ENCODE measurements at places on chromosomes 11 and 22.

DNA sequence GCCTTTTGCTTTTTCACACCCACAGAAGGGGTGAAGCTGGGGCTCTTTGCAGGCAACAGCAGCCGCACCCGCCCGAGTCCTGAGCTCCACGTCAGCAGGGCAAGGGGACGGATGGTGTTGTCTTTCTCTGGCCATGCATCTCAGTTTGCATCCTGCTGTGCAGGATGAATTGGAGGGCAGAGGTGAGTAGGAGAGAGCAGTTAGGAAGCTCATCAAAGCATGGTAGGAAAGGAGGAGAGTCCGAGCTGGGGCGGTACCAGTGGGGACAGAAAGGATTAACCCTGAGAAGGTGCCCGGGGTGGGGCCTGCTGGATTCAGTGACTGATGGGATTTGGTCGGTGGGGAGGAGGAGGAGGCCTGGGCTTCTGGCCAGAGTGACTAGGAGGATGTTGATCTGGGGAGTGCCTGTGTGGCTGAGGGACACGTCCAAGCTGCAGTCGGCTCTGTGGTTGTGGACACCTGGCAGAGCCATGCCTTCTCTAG, 14.6 kb downstream of the FAM83F start:
- DNase-seq, result no peak
- peaks cover 14% of the 10 kb centered on the region for H3K4me1 ChIP-seq
- H3K27me3 ChIP-seq, result peaks cover 15% of the 10 kb centered on the region
- H3K4me3 ChIP-seq, result no peak overlapping the region
- no peaks in the 10 kb centered on the region for H3K36me3 ChIP-seq

DNA sequence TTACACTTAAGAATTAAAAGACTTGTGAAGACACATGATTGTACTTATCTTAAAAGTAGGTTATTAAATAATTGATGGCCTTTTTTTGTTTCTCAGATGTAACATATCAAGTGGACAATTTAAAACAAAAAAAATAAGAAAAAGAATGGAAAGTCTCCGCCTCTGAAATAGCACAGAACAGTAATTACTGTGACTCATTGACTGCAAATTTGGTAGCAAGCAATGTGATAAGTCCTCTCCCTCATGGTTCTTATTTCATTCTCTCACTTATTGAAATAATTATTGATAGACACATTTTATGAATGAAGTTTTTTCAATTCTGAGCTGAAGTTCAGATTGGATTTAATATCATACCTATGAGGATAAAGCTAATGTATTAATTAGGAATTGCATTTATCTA, 717.9 kb upstream of the LUZP2 start:
- H3K4me3 ChIP-seq, result no peak overlapping the region
- no peaks in the 10 kb centered on the region for H3K4me1 ChIP-seq
- no peaks in the 10 kb centered on the region for H3K27me3 ChIP-seq
- H3K36me3 ChIP-seq, result no peaks in the 10 kb centered on the region
- DNase-seq, result no peak

DNA sequence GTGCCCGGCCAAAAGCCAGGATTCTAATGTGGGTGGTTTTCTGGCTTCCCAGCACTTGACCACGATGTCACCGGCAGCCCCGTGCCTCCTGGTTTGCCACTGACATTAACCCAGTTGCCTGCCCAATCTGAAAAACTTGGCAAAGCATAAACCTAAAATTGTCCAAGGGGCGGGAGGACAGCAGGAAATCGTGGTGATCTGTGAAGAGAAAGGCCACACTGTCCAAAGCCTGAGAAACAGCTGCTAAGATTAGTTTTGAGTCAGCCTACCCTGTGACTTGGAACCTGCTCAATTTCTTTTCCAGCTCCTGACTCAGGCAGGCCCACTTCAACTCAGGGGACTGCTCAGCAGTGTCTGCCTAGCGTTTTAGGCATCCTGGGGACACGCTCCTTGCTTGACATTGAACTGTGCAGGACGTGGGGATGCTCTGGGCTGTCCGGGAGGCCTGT, 8.2 kb upstream of the F2 start:
- no peaks in the 10 kb centered on the region for H3K27me3 ChIP-seq
- peaks cover 5% of the 10 kb centered on the region for H3K36me3 ChIP-seq
- no peak overlapping the region for H3K4me3 ChIP-seq
- H3K27ac ChIP-seq, result no peak overlapping the region

DNA sequence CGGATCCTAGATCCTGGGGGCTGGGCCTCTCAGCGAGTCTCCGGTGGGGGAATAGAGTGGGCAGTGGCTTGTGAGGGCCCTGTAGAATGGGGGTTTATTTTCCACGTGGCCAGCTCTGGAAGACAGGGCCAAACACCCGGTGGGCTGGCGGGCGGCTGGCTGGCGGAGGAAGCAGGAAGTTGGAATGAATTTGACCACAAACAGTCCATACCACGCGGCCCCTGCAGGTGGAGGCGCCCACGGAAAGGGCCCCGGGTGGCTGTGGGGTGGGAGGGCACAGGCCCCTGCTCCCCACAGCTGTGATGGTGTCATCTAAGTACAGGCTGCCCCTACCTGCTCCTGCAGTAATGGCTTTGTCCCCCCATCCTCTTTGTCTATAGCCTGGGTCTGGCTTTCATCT, 15.1 kb downstream of the MCAT start:
- DNase-seq, result no peak
- peaks cover 8% of the 10 kb centered on the region for H3K36me3 ChIP-seq
- H3K4me1 ChIP-seq, result peaks cover 7% of the 10 kb centered on the region
- no peaks in the 10 kb centered on the region for H3K27me3 ChIP-seq
- no peak overlapping the region for H3K4me3 ChIP-seq

GRCh38 chr11:35126879-35127581, 11.9 kb upstream of the CD44 start:
- DNase-seq, result no peak
- no peaks in the 10 kb centered on the region for H3K4me1 ChIP-seq
- no peak overlapping the region for H3K4me3 ChIP-seq
- no peak overlapping the region for H3K27ac ChIP-seq
- H3K27me3 ChIP-seq, result no peaks in the 10 kb centered on the region
- H3K36me3 ChIP-seq, result no peaks in the 10 kb centered on the region

GRCh38 chr22:45852826-45853225, 124.1 kb downstream of the WNT7B start:
- no peak overlapping the region for H3K27ac ChIP-seq
- H3K4me3 ChIP-seq, result no peak overlapping the region
- no peaks in the 10 kb centered on the region for H3K27me3 ChIP-seq
- DNase-seq, result no peak
- H3K4me1 ChIP-seq, result no peaks in the 10 kb centered on the region
- H3K36me3 ChIP-seq, result peaks cover 8% of the 10 kb centered on the region

- H3K27me3 ChIP-seq, result no peaks in the 10 kb centered on the region
- H3K4me1 ChIP-seq, result no peaks in the 10 kb centered on the region
- no peak overlapping the region for H3K4me3 ChIP-seq
- no peaks in the 10 kb centered on the region for H3K36me3 ChIP-seq
- DNase-seq, result no peak
Measured at GRCh38 chr11:93870616-93871015, 20.2 kb upstream of the VSTM5 start.
